Kidney epithelial cell (primary cell): ENCODE measurements at places on chromosomes 4 and X. TPM values are rescaled to one million over a fixed set of nuclear protein-coding genes. Genes with fewer than 3 reads are reported as not detected.

DNA sequence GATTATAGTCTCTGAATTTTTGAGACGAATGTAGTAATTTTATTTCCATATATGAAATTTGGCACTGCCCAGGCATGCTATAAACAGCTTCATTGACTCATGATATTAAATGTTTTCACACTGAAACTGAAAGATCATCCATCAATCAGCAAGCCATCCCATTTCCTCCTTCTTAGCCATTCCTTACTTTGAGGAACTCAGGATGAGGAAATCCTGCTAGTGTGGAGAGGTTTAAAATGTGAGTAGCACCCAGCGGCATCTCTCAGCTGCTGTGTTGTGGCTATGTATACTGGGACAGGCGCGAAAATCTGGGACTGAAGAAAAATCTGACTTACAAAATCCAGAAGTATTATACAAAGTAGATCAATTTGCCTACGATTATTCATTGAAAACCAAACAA lies 52.1 kb downstream of the PTCHD1 start:
- no peak for DNase-seq

DNA sequence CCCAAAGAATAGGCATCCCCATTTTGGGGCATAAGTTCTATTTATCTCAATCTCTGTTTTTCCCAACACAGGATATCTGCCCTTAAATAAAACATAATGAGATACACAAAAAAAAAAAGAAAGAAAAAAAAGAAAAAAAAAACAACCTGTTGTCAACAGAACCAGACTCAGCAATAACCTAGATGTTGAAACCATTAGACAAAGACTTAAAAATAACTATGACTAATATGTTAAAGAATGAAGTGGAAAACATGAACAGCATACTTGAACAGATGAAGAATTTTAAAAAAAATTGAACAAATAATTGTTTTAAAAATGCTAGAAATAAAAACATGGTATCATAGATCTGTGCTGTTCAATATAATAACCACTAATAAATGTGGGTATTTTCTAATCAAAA lies 93.4 kb upstream of the RXFP1 start:
- DNase-seq, result no peak

DNA sequence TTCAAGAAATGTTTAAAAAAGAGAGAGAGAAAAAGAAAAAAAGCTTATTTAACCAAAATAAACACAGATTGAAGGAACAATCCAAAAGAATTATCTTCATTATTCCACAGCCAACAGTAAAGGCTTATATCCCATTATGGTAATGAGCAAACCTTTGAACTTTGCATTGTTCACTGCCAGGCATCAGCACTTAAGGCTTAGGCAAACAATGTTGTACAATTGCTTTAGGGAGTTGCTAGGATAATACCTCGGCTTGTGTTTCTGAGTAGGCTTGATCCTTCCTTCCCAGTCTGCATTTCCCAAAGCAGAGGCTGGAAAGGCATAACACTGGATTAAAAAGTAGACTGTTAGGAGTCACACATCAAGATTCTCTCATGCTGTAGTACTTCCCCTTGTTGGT lies 352.7 kb upstream of the IGFBP7 start:
- no peak for DNase-seq

GRCh38 chrX:84339507-84340364 lies 151.7 kb upstream of the RPS6KA6 start:
- no peak for DNase-seq

GRCh38 chrX:146907391-146908240 lies 93.1 kb upstream of the CXorf51A start:
- DNase-seq, result no peak

DNA sequence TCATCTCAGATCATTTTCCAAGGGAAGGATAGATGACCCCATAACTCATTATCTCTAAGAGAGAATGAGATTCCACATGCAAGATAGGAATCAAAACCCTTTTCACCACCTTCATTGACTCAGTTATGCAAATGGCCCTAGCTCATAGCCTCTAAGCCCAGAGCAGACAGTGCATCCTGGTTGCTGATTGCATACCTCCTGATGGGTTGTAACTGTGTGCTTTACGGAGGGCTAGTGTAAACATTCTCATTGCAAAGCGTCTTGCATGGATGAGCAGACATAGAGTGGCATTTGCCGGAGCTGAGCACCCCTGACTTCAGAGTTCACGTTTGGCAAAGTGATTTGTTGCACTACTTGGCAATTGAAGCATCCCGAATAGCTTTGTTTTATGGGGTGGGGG lies 151.0 kb downstream of the VCX3A start:
- DNase-seq, result no peak

GRCh38 chr4:39825741-39826231 lies 127.8 kb downstream of the UBE2K start:
- DNase-seq, result no peak

DNA sequence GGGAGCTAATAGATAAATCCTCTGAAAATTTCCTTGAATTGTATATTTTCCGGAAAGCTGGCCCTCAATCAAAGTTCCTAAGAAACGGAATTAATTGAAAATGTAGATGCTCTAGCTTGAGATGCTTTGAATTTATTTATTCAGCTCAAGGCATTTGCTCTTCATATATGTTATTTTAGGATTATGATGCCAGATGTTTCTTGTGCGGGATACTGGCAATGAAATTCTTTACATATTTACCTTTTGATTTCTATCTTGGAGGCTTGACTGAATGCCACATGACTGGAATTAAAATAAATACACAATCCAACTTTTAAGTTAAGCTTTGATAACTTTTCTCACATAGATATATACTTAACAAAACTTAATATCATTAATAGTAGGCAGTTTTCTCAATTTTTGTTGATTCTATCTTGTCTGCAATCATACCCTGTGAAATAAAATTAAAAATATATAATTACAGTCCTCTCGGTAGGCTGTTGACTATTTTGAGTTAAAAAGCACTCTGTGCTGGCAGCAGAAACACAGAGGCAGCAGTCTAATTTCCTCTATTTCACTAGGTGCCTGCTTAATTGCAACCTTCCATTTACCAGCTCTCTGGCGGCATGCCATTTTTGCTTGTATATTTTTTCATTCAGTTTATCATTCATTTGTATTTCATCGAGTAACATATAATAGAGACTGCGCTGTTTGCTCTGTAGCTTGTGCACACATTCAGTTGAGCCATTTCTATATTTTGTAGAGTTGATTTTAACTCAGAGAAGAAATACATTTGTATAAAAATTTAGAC lies 991.5 kb downstream of the ADGRL3 start:
- no peak for DNase-seq

DNA sequence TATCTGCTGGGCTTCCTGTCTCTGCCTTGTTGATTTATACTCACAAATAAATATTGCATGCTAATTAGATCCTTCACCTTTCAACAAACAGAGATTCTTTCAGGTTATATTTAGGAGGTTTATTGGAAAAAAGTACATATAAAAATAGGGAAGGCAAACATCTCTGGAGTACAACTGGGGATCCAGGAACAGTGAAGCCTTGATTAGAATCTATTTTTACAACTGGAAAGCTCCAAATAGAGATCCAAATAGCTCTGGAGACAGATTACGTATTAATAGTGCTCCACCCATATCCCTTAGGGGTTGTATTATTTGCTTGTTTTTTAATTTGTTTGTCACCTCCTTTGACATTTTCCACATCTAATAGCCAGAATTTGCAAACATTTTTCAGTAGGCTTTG lies 46.9 kb upstream of the MAP9 start:
- no peak for DNase-seq

GRCh38 chr4:173195109-173195508 lies 26.5 kb downstream of the GALNT7 start:
- DNase-seq, result no peak

Gene TSPAN6
- 42.7 and 44.0 TPM in 2 replicates for total RNA-seq

Gene P2RY8
- not detected in 2 replicates for total RNA-seq

Gene BEND4
- total RNA-seq, result 0.07 and 0.13 TPM in 2 replicates

Gene ATOH1
- total RNA-seq, result not detected in 2 replicates

Gene RAB39B
- 5.4 and 6.6 TPM in 2 replicates for total RNA-seq

Gene STPG2
- total RNA-seq, result 0.07 TPM in 1 of 2 replicates, not detected in the other

Gene FBXL5
- 44.1 and 51.1 TPM in 2 replicates for total RNA-seq
